Activated CD4-positive, CD25-positive, alpha-beta regulatory T cell (primary cell): ENCODE measurements at places on chromosomes 6 and 20.

GRCh38 chr20:2690718-2691117 lies 1.9 kb upstream of the EBF4 start:
- DNase-seq: no peak

GRCh38 chr6:2918936-2919335 lies 15.8 kb upstream of the SERPINB9 start:
- no peak for DNase-seq

GRCh38 chr6:81051952-81052351 lies 700.5 kb downstream of the TENT5A start:
- no peak for DNase-seq

GRCh38 chr20:35279040-35279439 lies 1.1 kb upstream of the MMP24OS start:
- DNase-seq: no peak

DNA sequence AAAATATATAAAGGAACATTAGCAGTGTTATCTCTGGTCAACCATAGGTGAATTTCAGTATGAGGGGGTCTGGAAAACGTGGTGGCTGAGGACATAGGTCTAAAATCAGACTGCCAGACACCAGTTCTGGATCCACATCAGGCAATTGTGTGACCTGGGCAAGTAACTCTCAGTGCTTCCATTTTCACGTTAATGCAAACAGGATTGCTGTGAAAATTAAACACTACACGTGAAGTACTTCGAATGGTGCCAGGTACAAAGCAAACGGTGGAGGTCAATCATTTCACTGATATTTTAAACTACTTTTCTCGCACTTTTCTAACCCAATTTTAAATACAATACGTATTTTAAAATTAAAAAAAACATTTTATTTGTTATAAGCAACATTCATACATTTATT lies 315.7 kb downstream of the TRDN start:
- no peak for DNase-seq

- peak; percentile 6 for DNase-seq
Observed at GRCh38 chr6:3176562-3177355, 19.4 kb upstream of the TUBB2A start.

DNA sequence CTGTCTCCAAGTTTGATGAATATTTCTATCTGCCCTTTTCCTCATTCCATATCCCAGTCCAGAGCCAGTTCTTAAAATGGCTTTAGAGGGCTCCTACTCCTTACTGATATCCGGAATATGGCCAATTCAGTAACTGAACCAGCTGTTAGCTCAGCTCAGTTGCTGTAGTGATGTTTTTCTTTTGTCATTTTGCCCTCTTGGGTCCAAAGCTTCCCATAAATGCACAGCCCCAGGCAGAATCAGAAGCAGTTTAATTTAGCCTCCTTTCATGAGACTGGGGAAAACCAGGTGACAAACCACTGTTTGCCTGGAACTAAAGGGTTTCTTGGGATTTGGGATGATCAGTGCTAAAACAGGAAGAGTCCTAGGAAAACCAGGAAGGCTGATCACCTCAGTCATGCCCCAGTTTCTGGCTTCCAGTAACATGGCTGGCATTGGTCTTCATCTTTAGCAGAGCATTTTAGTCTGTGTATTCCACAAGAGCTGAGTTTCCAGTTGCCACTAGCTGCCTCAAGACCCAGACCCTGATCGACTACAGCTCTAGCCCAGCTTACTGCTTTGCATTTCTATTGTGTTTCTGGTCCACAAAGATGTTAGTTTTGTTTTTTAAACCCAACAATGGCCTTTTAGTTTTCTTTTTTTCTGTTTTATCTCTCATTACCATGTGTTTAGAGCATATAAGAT lies 40.6 kb upstream of the REV3L start:
- no peak for DNase-seq

GRCh38 chr6:119879731-119880130 lies 530.2 kb upstream of the MAN1A1 start:
- no peak for DNase-seq
